ENCODE measurements at places on chromosomes 7 and 10.

- no peaks in the 10 kb centered on the region for H3K36me3 ChIP-seq
- no peaks in the 10 kb centered on the region for H3K4me1 ChIP-seq
- H3K4me3 ChIP-seq = no peak overlapping the region
- no peak for DNase-seq
Measured at GRCh38 chr7:114759347-114760062, 162.4 kb upstream of the MDFIC start.

- H3K4me3 ChIP-seq = no peak overlapping the region
- H3K36me3 ChIP-seq = peaks cover 3% of the 10 kb centered on the region
- DNase-seq = no peak
- no peaks in the 10 kb centered on the region for H3K4me1 ChIP-seq
- H3K27ac ChIP-seq = no peak overlapping the region
- no peaks in the 10 kb centered on the region for H3K27me3 ChIP-seq
Measured at GRCh38 chr7:90988516-90988915, 275.7 kb upstream of the FZD1 start.

- no peak overlapping the region for H3K4me3 ChIP-seq
- H3K27me3 ChIP-seq = no peaks in the 10 kb centered on the region
- H3K36me3 ChIP-seq = no peaks in the 10 kb centered on the region
- no peak for DNase-seq
Measured at GRCh38 chr7:90709501-90710465, 113.7 kb downstream of the CDK14 start.

GRCh38 chr7:130160023-130160422 is 45.2 kb downstream of the TMEM209 start:
- DNase-seq = no peak
- peaks cover 39% of the 10 kb centered on the region for H3K36me3 ChIP-seq
- no peaks in the 10 kb centered on the region for H3K4me1 ChIP-seq
- no peaks in the 10 kb centered on the region for H3K27me3 ChIP-seq
- no peak overlapping the region for H3K27ac ChIP-seq

DNA sequence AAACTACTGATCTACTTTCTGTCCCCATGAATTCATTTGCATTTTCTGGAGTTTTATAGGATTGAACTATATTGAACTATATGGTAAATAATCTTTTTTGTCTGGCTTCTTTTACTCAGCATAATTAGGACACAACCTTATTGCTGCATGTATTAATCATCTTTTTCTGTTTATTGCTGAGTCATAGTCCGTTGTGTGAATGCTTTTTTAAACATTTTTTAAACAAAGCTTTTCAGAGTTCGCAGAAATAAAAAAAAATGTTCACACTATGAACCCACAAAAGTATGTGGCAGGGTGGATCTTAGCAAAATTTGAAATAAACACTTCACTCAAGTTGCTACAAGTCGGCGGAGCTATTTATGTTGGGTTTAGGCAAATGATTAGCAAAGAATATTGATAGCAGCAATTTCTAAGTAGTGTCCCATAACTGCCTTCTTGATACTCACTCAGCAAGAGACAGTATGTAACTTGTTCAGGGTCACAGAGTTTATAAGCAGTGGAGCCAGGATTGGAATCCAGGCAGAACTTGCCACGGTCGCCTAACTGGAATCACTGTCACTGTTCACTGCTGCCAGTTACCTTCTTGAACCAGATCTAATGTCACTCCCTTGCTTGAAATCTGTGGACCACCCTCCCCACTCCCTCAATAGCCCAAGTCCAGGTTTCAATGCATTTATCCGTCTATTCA is 5.6 kb downstream of the CH25H start:
- peaks cover 13% of the 10 kb centered on the region for H3K4me1 ChIP-seq
- no peak overlapping the region for H3K27ac ChIP-seq
- no peak for DNase-seq
- H3K27me3 ChIP-seq = peaks cover under 1% of the 10 kb centered on the region

DNA sequence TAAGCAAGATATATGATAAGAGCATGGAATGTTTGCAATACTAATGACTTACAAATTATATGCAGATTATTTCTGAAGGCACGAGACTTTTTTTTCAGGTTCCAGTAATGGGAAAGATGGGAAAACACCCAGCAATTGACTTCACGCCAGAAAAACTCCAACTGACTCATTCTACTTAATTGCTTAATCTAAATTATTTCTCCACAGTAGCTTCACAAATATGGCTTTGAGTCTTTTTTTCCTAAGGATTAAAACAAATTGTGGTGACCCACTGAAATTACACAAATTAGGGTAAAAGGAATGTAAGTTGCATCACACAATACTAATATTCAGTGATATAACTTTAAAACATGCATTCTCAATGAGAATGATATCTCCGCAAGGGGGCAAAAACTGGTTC is 138.7 kb downstream of the GNAI1 start:
- no peak overlapping the region for H3K27ac ChIP-seq
- peaks cover 15% of the 10 kb centered on the region for H3K4me1 ChIP-seq
- no peaks in the 10 kb centered on the region for H3K27me3 ChIP-seq
- no peak overlapping the region for H3K4me3 ChIP-seq

DNA sequence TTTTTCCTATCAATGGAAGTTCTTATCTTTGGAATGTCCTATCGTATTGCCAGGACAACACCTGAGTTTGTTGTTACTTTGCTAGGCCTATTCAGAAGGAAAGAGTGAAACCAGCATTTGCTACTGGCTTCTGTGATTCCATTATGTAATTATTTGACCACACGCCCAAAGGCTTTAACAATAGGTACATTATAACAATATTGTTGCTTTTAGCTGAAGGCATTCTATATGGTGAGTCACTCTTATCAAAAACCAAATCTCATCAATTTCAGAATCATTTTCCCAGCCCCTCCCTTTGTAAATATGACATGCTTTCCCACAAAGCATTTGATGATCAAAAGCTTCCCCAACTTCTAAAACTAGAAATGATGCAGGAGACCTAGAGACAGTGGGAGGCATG is 294.4 kb upstream of the NEBL start:
- no peak overlapping the region for H3K4me3 ChIP-seq
- no peaks in the 10 kb centered on the region for H3K36me3 ChIP-seq
- peaks cover 10% of the 10 kb centered on the region for H3K4me1 ChIP-seq
- no peak for DNase-seq
- no peaks in the 10 kb centered on the region for H3K27me3 ChIP-seq

- H3K27me3 ChIP-seq = no peaks in the 10 kb centered on the region
- peaks cover 10% of the 10 kb centered on the region for H3K36me3 ChIP-seq
- H3K4me1 ChIP-seq = peaks cover 13% of the 10 kb centered on the region
- no peak overlapping the region for H3K27ac ChIP-seq
Measured at GRCh38 chr7:80661729-80662128, 23.3 kb downstream of the CD36 start.

DNA sequence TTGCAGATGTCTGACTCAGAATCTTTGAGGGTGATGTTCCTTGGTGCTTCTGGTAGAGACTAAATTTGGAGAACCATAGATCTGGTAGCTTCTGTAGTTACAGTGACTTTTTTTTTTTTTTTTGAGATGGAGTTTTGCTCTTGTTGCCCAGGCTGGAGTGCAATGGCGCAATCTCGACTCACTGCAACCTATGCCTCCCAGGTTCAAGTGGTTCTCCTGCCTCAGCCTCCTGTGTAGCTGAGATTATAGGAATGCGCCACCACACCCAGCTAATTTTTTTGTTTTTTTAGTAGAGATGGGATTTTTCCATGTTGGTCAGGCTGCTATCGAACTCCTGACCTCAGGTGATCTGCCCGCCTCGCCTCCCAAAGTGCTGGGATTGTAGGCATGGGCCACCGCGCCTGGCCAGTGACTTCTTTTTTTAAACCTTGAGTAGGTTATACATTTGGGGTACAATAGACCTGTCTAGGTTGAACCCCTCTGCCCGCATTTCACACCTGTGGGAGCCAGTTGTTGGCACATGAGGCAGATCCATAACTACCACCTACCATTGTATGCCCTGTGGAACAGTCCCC is 47.0 kb downstream of the SUFU start:
- H3K27ac ChIP-seq = no peak overlapping the region
- H3K4me3 ChIP-seq = no peak overlapping the region
- peaks cover 14% of the 10 kb centered on the region for H3K4me1 ChIP-seq

DNA sequence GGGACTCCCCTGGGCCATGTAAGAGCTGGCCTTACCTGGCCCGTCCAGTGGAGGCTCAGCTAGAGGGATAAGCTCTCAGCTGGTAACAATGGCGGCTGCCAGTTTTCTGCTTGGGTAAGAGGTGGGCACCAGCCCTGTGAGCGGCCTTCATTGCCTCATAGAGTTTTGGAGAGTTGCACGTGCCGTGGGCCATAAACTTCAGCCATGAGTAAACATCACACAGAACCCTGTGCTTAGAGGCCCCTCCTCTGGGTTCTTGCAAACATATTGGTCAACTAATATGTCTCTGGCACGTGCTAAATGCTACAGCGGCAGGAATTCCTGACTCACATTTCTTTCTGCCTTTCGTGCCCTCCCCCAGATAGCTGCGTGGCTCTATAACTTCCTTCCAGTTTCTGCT is 103.9 kb upstream of the LEP start:
- no peak overlapping the region for H3K27ac ChIP-seq
- H3K4me3 ChIP-seq = no peak overlapping the region
- peaks cover 42% of the 10 kb centered on the region for H3K27me3 ChIP-seq
- DNase-seq = no peak

GRCh38 chr10:114403541-114404161 is 651 bp downstream of the AFAP1L2 start:
- H3K4me1 ChIP-seq = peaks cover 37% of the 10 kb centered on the region
- peak overlapping the region; percentile 55 for H3K4me3 ChIP-seq
- no peaks in the 10 kb centered on the region for H3K36me3 ChIP-seq
- peak overlapping the region; percentile 31 for H3K27ac ChIP-seq
- DNase-seq = no peak
- peaks cover 32% of the 10 kb centered on the region for H3K27me3 ChIP-seq

DNA sequence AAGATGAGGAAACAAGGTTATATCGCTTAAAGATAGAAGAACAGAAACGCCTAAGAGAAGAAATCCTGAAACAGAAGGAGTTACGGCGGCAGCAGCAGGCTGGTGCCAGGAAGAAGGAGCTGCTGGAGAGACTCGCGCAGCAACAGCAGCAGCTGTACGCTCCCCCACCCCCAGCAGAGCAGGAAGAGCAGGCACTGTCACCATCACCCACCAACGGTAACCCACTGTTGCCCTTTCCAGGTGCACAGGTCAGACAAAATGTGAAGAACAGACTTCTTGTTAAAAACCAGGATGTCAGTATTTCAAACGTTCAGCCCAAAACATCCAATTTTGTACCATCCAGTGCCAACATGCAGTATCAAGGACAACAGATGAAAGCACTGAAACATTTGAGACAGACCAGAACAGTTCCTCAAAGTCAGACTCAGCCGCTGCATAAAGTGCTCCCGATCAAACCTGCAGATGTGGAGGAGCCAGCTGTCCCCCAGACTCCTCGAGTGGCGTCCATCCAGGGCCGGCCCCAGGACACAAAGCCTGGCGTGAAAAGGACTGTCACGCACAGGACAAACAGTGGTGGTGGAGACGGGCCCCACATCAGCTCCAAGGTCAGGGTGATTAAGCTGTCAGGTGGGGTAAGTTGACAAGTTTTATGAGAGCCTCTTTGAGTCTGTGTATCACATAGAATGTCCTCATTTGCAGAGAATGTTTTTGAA is 67.1 kb downstream of the SHH start:
- H3K27ac ChIP-seq = no peak overlapping the region
- H3K27me3 ChIP-seq = no peaks in the 10 kb centered on the region
- no peak for DNase-seq
- H3K36me3 ChIP-seq = peaks cover 93% of the 10 kb centered on the region
- H3K4me1 ChIP-seq = peaks cover 17% of the 10 kb centered on the region

DNA sequence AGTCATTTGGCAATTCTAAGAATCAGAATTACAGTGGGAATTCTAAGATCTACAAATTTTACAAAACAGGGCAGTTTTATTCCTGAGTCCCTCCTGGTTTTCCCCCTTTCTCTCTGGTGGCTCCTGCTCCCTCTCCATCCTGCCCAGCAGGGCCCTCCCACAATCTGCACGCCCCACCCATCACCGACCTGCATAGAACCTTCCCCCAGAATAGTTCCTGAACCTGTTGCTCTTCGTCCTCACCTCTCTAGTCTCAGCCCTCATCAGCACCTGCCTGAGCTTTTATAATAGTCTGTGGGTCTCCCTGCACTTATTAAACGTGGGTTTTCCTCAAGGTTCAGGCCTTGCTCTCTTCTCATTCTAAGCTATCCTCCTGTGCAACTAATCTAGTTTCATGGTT is 49.1 kb upstream of the MNX1 start:
- H3K36me3 ChIP-seq = no peaks in the 10 kb centered on the region
- no peak overlapping the region for H3K4me3 ChIP-seq
- peaks cover 6% of the 10 kb centered on the region for H3K27me3 ChIP-seq

DNA sequence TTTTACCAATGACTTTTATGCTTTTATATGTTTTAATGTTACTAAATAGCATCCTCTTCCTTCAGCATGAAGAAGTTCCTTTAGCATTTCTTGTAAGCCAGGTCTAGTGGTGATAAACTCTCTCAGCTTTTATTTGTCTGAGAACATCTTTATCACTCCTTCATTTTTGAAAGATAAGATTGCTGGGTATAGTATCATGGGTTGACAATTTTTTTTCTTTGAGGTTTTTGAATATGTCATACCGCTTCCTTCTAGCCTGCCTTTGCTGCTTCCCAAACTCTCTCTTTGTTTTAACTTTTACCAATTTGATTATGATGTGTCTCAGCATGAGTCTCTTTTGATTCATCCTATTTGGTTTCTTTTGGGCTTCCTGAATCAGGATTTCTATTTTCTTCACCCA is 108.2 kb upstream of the KAT6B start:
- no peaks in the 10 kb centered on the region for H3K27me3 ChIP-seq
- no peak for DNase-seq
- H3K4me1 ChIP-seq = no peaks in the 10 kb centered on the region
- no peak overlapping the region for H3K27ac ChIP-seq
- no peaks in the 10 kb centered on the region for H3K36me3 ChIP-seq

DNA sequence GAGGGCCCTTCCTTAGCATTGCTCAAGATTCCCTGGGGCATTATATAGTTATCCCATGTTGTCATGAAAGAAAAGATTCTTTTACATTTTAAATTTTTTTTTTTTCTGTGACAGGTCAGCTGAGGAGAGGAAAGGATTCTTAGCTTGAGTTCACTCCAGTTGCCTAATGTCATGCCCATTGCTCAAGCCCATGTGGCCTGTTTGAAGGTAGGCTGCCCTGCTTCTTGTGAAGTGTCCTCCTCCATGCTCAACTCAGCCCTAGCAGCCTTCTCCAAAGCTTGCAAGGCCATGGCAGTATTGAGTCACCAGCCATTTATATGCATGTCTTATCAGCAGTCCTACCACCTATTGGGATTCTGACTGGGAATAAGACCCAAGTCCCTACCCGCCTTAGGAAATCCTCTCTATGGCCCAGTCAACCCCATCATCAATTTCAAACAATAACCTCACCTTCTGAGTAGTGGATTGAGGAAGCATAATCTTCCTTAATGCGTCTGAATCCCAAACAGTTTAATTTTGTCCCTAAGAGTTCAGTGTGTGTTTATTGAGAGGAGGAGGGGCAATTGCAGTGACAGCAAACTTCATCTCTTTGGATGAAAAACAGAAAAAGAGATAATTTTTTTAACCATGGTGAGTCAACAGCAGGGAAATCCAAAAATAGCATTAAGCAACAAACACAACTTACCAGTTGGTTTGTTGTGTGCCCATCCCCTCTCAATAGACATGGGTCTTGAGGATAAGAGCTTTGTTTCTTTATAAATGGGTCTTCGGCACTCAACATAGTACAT is 38.6 kb upstream of the WASL start:
- no peaks in the 10 kb centered on the region for H3K36me3 ChIP-seq
- H3K27me3 ChIP-seq = no peaks in the 10 kb centered on the region
- no peak overlapping the region for H3K27ac ChIP-seq
- DNase-seq = no peak
- peaks cover 11% of the 10 kb centered on the region for H3K4me1 ChIP-seq
